Epithelial cell of alveolus of lung (primary cell): ENCODE measurements at places on chromosomes 12 and 14. TPM values are rescaled to one million over a fixed set of nuclear protein-coding genes. Genes with fewer than 3 reads are reported as not detected.

The GUCY2C gene
- total RNA-seq: not detected in 2 replicates

The DDHD1 gene
- total RNA-seq: 5.9 and 13.7 TPM in 2 replicates

The CALCOCO1 gene
- total RNA-seq: 52.1 and 84.1 TPM in 2 replicates

The MYF5 gene
- not detected in 2 replicates for total RNA-seq

The SLCO1B1 gene
- total RNA-seq: not detected in 2 replicates

The ACOT6 gene
- total RNA-seq: not detected in 2 replicates

The TPPP2 gene
- not detected in 2 replicates for total RNA-seq

The KERA gene
- total RNA-seq: not detected in 2 replicates

The KRT77 gene
- total RNA-seq: not detected in 2 replicates

The OR4K13 gene
- total RNA-seq: not detected in 2 replicates

The TNS2 gene
- 44.6 and 127 TPM in 2 replicates for total RNA-seq

The USP44 gene
- total RNA-seq: 0.72 and 1.8 TPM in 2 replicates

The TEX52 gene
- not detected in 2 replicates for total RNA-seq

The HOTAIR gene
- total RNA-seq: not detected in 2 replicates

The VWF gene
- total RNA-seq: 1.4 and 4.3 TPM in 2 replicates

The TAC3 gene
- total RNA-seq: not detected in 2 replicates

The ATN1 gene
- total RNA-seq: 14.2 and 57.7 TPM in 2 replicates

The GARIN6 gene
- not detected in 2 replicates for total RNA-seq

The CLEC4A gene
- total RNA-seq: 0.72 TPM in 1 of 2 replicates, not detected in the other

The NT5DC3 gene
- total RNA-seq: 1.7 and 3.0 TPM in 2 replicates

The AMDHD1 gene
- 0.08 and 0.13 TPM in 2 replicates for total RNA-seq

The TDRD9 gene
- 0.26 TPM in 1 of 2 replicates, not detected in the other for total RNA-seq

The CDCA3 gene
- 12.0 and 27.4 TPM in 2 replicates for total RNA-seq

The PRMT5 gene
- 54.9 and 84.9 TPM in 2 replicates for total RNA-seq

The TMEM132C gene
- total RNA-seq: under 0.01 and 0.16 TPM in 2 replicates

The FMNL3 gene
- 13.2 and 35.4 TPM in 2 replicates for total RNA-seq

The ABCB9 gene
- 10.9 and 12.9 TPM in 2 replicates for total RNA-seq

The APOF gene
- total RNA-seq: not detected in 2 replicates

The CLEC4D gene
- not detected in 2 replicates for total RNA-seq

The AMN gene
- total RNA-seq: 0.08 TPM in 1 of 2 replicates, not detected in the other
